ENCODE measurements at places on chromosomes 1 and 21.

DNA sequence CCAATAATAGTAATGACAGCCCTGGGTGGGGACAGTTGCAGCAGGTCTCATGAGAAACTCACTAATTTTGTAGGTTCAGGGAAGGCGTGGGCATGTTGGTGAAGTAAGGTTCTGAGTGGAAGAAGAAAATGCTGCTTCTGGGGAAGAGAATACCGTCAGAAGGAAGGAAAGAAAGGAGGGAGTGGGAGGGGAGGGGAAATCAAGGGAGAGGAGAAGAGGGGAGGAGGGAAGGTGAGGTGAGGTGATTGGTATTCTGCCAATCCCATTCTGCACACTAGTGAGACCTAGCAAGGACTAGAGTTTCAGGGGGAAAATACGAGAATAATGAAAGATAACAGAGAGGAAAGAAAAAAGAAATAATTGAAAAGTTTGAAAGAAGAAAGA is 32.4 kb upstream of the MGST3 start:
- DNase-seq, result no peak

DNA sequence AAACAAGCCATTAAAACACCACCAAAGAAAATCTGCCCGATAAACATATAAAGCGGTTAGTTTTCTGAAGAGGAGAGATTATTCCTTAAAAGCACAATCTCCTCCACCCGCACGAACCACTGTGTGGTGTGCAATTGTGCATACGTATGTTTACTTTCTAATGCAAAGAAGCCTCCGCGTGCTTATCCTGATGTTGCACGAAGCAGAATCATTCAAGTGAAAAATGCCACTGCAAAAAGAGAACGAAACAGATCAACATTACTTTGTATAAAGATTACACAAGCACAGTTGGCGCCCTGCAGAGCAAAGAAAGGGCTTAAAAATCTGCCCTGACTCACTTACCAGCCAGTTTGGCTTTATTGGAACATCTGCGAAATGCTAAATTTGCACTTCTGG is 166.8 kb downstream of the ZNF281 start:
- no peak for DNase-seq

GRCh38 chr1:25197235-25197975 is 34.9 kb downstream of the SYF2 start:
- DNase-seq, result no peak

GRCh38 chr1:245036102-245036501 is 118.7 kb upstream of the KIF26B start:
- no peak for DNase-seq

- DNase-seq, result no peak
Observed at GRCh38 chr1:234536741-234537140, 57.8 kb upstream of the TARBP1 start.

DNA sequence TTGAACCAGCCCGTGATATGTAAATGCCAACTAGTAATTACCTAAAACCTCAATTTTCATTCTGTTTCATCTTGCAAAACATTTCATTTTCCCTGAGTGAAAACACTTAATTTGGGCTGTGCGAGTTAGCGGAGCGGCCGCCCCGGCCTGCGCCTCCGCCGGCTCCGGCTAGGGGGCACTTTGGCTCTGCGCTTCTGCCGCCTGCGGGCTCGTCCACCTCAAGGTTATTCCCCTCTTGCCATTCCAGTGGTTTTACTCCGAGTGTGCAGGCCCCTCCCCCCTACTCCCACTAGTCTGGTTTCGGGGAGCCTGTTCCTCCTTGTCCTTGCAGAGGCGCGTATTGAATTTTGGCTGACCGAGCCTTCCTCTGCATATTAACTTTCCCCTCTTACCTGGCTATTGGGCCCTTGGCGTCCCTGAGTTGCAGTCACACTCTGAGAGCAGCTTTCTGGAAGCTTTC is 55.6 kb downstream of the PEX14 start:
- no peak for DNase-seq

DNA sequence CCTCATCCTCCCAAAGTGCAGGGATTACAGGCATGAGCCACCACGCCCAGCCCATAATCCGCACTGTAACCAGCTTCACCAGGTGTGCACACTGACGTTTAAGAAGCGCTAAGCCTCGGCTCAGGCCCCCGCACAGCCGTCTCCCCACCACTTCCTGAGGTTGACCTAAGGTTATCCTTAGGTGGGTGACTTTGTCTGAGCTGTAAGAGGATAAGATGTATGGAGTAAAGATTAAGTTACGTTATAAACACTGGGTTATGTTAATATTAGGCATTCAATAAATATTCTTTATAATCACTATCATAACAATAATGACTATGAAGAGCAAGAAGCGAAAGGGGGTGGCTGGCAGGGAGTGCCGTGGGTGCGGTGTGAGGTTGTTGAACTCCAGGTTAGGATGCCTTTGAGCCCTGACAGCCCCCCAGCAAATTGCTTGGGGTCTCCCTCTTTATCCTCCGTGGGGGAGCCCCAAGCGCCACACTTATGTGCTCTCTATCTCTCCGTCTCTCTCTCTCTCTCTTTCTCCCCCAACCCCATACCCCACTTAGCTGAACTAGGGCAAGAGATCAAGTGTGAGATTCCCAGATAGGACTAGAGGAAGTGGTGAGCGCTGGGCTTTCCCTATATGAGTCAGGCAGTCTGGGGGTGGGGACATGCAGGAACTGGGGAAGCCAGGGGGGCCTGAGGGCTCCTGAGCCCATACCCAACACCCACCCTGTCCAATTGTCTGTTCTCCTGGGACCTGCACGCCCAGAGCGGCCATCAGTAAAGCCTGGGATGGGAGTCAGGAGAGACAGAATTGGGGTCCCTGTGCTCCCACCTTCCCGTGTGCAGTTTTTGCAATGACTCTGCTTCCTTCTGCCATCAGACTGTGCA is 7.6 kb downstream of the EFHD2 start:
- DNase-seq, result no peak

Measured in esophagus squamous epithelium (tissue), 5 donors.